ENCODE measurements at places on chromosomes 3 and 15.

- no peak for DNase-seq
These were observed 48.7 kb upstream of the MDFIC2 start for GRCh38 chr3:70360979-70361760.

DNA sequence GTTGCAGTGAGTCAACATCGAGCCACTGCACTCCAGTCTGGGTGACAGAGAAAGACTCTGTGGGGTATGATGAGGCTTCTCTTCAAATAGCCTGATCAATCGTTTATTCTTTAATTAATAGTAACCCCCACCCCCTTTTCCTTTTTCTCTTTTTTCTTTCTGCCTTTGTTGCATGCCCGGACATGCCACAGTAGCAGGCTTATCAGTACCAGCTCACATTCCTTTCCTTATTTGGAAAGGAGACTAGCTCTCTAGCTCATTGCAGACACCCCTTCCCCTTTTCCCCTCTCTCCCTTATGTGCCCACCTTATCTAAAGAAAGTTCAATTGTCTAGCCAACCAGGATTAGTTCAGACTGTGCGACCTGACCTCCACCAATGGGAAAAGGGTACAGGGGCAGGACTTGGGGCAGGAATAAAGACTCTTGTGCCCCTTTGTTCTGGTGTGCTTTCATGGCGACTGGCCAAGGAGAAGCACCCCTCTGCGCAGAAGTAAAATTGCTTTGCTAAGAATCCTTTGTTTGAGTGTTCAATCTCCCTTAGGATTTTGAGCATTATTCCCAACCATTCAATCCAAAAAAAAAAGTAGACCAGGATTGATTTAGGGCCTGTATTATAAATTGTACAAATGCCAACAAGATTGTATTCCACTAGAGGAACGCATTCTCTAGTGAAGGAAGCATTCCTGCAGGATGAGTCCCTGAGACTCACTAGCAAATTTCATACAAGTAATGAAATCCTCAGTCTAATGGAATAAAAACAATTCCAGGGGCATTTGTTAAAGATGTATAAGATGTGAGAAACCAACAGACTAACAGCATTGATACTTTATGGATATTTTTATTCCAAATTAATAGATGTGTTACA lies 95.8 kb upstream of the SNRPN start:
- DNase-seq: no peak

GRCh38 chr15:74869726-74870407 lies 3.3 kb downstream of the SCAMP2 start:
- peak; percentile 51 for DNase-seq

- no peak for DNase-seq
These were observed 4.3 kb downstream of the GNB5 start for GRCh38 chr15:52186651-52187486.

GRCh38 chr3:153070511-153070868 lies 91.5 kb upstream of the RAP2B start:
- no peak for DNase-seq

- DNase-seq: no peak
These were observed 95.3 kb upstream of the HES1 start for GRCh38 chr3:194040516-194041273.

DNA sequence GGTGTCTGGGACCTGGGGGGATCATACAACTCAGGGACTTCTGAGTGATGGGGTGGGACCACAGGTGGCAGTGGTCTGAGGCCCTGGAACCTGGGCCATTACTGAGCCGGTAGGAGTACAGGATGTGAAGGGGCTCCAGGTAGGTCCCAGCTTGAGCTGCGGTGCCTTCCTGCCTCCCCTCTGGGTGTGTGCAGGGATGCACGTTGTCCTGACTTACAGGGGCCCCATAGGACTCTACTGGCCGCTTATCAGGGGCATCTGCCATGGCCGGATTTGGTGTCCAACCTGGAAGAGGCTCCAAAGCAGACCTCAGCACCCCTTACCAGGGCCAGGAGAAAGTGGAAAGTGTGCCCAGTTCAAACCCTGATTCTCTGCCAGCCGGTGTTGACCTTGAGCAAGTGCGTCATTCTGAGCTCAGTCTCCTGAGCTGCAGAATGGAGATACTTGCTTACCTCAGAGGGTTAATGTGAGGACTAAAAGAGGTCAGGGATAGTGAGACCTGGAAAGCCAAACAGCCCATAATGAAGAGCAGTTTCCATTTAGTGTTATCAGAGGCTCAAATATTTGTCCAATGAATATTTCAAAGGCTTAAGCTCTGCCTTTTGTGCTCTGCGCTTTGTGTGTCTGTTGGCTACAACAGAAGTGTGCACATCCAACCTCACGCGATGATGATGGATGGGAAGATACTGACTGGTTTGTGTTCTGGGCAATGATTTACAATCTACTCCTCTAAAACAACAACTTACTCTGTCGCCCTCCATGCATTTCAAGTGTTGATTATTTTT lies 35.4 kb upstream of the ESYT3 start:
- no peak for DNase-seq

DNA sequence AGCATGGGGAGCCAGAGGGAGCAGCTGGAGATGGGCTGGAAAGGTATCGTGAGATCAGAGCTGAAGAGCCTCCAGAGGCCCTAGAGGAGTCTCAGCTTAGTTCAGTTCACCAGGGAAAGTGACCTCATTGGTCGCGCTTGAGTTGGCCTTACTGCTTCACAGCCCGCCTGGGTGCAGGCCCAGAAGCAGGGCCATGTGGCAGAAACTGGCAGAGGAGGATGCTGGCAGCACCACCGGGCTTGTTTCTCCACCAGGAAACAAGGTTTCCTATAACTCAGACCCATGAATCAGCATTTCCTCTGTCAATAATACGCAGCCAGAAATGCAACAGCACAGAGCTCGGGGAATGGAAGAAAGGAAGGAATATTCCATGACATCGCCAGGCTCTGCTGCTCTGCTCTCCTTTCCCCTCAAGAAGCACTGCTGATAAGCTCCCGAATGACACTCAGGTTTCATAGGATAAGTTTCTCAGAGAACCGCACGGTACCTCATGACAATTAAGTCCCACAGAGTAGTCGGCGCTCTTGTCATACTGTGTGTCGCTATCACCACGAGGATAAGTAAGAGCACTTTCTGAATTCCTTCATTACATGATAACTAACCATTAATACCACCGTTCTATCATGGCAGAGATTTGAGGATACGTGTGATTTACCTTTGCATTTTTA lies 147.1 kb upstream of the LPP start:
- DNase-seq: no peak

- no peak for DNase-seq
These were observed 76.3 kb downstream of the VGLL3 start for GRCh38 chr3:86914670-86915069.

DNA sequence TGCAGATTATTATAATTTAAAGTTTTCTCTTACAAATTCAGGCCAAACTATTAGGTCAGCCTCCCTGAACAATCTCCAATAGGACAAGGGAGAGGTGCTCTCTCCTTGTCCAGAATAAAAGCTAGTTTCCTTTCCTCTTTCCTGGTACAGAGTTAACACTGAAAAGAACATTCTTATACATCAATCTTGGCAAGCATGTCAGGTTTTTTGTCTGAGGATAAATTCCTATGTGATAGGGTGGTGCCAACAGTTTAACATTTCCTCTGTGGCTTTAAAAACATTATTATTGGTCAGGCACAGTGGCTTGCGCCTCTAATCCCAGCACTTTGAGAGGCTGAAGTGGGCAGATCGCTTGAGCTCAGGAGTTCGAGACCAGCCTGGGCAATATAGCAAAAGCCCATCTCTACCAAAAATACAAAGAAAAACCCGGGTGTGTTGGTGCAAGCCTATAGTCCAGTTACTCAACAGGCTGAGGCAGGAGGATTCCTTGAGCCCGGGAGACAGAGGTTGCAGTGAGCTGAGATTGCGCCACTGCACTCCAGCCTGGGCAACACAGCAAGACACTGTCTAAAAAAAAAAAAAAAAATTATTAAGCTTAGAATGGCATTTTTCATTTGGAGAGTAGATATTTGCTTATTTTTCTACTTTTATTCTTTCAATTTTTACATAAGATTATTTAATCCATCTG lies 13.7 kb upstream of the ULK4 start:
- no peak for DNase-seq

DNA sequence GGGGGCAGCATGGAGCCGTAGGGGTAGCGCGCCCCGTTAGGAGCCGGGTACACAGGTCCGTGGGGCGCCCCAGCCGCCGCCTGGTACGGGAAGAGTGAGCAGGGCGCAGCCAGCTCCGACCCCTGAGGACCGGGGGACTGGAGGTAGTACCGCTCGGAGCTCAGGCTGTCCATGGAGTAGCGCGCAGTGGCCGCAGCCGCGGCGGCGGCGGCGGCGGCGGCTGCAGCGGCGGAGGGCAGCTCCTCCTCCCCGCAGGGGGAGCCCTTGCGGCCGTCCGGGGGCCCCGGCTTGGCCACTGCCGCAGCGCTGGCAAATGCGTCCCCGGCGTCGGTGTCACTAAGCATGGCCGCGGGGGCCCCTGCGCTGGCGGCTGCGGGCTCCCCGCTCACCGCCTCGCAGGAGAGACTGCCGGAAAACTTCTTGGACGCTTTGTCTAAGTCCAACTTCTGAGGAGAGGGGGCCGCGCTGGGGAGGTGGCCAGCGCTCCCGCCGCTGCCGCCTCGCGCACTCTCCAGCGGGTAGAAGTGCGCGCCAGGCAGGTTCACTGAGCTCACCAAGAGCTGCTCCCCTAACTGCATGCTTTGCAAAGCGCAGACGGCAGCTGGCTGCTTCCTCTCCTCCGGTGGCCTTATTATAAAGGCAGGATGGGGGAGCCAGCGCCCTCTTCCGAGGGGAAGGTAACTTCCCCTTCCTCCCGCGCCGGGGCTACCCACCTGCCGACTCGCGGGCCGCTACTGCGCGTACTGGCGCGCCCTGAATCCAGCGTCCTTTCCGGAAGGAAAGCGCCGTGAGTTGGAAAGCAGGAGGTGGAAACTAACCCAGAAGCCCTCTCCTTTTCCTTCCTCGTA lies at the start of gene EOMES:
Gene EOMES (minus strand): TSS at position 607 of the 848 bp plus-strand sequence. CDS start 29 bp downstream, at position 578.
- peak; percentile 70 for DNase-seq

- no peak for DNase-seq
These were observed 22.7 kb upstream of the STARD5 start for GRCh38 chr15:81346611-81347010.

- DNase-seq: no peak
These were observed 114.4 kb downstream of the FOXP1 start for GRCh38 chr3:71469138-71469435.

DNA sequence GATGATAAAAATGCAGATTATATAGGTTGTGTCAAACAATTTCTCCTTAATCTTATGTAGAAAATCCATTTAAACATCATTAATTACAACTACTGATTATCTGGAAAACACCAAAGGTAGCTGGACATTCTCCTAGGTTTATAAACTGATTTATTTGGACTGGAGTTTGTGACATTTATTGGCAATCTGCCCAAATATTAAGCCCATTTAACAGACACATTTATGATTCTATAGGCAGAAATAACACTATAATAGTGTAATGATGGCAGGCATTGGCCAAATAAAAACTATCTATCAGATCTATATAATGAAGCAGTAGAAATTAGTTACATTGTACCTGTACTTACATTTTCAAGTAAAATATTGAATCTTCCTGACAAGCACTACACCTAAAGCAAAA lies 117.8 kb downstream of the TFDP2 start:
- DNase-seq: no peak

- DNase-seq: no peak
These were observed 27.5 kb downstream of the RARB start for GRCh38 chr3:25455441-25456132.

GRCh38 chr3:157220883-157221282 lies 60.9 kb upstream of the CCNL1 start:
- no peak for DNase-seq

GRCh38 chr15:64642875-64643274 lies 132.5 kb downstream of the RBPMS2 start:
- no peak for DNase-seq

- peak; percentile 62 for DNase-seq
These were observed 15.0 kb downstream of the TIGIT start for GRCh38 chr3:114308830-114309229.

- DNase-seq: no peak
These were observed 418.0 kb downstream of the PLCL2 start for GRCh38 chr3:17302774-17303173.

GRCh38 chr15:55742498-55742926 lies 440 bp downstream of the PRTG start:
- peak; percentile 3 for DNase-seq

DNA sequence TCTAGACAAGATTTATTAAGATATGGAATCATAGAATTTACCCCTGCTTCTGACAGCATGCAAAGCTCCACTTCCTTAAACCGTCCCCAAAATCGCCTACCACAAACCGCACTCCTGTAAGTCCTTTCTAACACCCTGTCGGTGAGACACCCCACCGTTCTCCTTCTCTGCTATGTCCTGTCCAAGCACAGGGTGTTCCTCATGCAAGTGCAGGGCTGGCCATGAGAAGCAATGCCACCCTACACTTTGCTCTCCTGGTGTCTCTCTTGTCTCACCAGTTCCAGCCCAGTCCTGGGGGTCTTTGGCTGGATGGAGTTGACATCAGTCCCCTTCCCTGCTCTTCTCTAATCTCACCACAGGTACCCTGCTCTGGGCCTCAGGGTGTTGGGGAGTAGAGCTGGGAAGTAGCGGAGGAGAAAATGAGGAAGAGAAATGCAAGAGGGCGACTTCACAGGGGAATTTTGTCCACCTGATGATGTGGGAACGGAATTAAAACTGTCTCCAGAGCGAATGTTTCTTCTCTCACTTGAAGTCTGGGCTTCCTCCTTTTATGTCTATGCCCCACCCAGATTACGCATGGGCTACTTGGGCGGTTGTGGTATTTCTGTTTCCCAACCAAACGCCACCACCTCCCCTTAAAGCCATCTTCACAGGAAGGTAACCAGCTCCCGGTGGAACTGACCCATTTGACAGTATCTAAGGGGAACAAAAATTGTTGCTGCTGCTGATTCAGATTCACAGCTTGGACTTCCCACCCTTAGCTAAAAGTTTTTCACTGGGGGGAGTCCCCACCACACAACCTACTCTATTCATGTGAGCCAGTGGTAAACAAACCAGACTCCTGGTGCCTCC lies 49.9 kb downstream of the CASR start:
- no peak for DNase-seq

- no peak for DNase-seq
These were observed 118.9 kb upstream of the EOMES start for GRCh38 chr3:27840807-27841594.

GRCh38 chr3:43525941-43526607 lies 95.7 kb downstream of the ANO10 start:
- no peak for DNase-seq

- no peak for DNase-seq
These were observed 705.5 kb downstream of the DIPK2A start for GRCh38 chr3:144677103-144677502.

DNA sequence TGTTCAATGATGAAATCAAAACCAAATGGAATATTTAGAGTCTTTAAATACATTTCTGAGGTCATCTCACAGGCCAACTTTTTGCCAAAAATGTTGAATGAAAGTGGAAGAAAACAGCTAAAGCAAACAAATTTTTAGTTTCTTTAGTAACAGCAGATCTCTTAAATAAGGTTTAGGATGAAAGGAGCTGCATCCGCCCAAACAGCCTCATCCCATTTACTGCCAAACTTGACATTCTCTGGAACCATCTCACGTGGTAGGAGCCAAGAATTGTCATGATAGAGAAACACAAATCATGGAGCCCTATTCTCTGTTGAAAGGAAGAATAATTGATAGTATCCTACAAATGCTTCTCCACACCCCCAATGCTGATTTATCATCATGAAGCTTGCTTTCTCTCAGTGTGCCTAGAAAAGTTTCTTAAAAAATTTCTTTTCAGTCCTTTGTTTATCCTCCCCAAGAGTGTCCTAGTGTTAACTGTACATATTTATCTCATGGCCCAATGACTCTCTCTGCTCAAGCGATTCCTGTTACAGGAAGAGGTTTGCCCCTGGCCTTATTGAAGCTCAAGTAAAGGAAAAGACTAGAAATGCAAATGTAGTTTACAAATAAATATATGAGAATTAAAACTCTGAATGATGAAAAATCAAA lies 23.4 kb downstream of the SLC9A9 start:
- DNase-seq: no peak

GRCh38 chr3:168091941-168092340 lies 3.8 kb downstream of the GOLIM4 start:
- DNase-seq: no peak

All from stimulated activated CD4-positive, alpha-beta T cell treated with anti-CD3 and anti-CD28 coated beads, Interleukin-1b, Interleukin-23, amount 100 ng/mL, for 48 hours (primary cell).